ENCODE measurements at places on chromosomes 2 and 18.

- DNase-seq: no peak
Observed at GRCh38 chr2:64937687-64938491, 51.3 kb upstream of the SLC1A4 start.

DNA sequence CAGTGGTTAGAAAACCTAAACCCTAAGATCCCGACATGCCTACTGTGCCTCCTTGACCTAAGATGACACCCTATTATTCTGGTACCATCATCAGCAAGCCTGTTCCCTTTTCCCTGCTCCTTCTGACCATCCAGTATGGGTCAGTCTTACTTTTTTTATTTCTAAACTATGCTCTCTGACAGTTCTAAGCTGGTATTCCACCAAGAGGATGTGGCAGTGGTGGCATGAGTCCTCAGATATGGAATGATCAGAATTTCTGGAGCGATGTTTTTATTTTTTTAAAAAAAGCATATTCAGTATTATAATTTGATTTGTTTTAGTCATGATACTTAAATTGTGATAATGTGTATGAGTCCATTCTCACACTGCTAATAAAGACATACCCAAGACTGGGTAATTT lies 145.9 kb upstream of the LHCGR start:
- DNase-seq: no peak

- DNase-seq: no peak
Observed at GRCh38 chr2:174764280-174765255, at the start of gene CHRNA1. Gene CHRNA1 (minus strand): TSS chr2:174764472. CDS start chr2:174764394, 78 bp downstream.

DNA sequence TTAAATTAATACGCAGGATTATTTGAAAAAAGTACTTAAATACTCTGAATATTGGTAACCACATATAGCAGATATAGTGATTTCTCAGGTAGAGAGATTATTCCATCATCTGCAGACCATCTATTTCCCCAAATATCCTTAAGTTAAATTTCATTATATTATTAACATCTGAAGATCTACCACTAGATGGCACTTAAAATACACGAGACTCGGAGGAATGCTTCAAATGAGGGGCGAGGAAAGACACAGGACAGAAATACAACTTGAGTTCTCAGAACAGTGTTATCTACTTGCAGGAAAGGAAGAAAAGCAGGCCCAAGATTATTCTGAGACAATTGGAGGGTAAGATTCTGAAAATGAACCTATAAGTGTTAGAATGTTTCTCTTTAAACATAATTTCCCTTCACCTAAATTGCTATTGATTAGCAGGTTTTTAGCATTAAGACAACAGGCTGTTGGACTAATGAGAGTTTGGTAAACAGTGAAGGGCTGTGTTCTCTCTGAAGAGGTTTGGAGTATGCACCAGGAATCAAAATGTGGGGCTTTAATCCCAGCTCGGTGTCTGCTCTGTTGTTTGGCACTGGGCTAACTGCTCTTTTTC lies 76.9 kb upstream of the GCFC2 start:
- DNase-seq: peak; percentile 50

- no peak for DNase-seq
Observed at GRCh38 chr2:22600999-22601398, 784.0 kb upstream of the KLHL29 start.

DNA sequence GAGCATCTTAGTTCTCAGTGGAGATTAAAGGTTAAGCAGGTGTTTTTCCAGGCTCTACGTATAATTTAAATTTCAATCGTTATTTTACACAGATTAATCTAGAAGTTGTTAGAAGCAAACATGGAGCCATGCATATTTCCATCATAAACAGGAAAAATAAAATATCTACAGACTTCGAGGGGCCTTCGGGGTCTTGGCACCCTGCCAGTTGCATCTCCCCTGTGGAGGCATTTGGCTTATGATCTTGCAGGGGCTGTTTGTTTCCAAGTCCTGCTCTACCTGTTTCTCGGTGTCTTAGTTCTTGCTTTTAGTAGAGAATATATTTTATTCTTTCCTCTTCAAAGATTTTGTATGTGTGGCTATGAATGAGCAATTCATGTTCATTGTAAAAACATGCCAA lies 67.2 kb upstream of the FAM136A start:
- no peak for DNase-seq

GRCh38 chr2:6896930-6897759 lies 19.6 kb downstream of the RSAD2 start:
- DNase-seq: peak; percentile 6

DNA sequence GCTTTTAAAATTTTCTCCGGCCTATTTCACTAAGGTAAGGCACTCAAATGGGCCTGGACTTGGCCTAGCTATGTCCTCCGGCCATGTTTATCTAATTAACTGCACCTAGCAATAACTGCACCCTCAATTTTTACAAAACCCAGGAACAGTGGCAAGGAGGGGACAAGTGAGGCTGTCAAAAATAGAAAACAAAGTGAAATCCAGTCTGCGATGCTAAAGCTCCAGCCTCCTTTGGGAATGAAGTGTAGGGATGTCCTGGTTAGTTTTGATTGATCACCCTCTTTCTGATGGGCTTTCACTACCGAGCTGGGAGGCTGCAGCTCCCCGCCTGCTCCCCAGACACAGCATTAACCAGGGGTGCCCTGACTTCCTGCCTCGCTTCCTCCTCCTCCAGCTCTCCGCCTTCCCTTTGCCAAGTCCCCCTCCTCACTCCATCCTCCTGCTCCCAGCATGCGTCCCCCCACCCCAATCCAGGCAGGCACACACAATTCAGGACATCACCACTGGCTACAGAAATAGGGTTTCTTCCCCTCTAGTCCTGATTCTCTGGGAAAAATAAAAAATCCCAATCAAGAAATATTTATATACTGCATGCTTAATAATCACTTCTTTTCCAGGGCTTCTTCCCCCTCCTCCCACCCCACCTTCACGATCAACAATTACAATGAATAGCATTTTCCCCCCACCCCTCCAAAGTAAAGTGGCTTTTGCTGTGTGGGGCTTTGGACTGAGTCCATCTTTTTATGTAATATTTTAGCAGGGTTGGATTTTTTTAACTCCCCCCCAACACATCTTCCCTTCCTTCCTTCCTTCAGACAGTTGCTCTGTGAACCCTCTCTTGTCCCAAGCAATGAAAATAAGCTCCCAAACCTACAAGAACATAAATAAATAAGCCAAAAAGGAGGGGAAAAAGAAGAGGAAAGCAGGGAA lies 3.3 kb upstream of the POU3F3 start:
- no peak for DNase-seq

DNA sequence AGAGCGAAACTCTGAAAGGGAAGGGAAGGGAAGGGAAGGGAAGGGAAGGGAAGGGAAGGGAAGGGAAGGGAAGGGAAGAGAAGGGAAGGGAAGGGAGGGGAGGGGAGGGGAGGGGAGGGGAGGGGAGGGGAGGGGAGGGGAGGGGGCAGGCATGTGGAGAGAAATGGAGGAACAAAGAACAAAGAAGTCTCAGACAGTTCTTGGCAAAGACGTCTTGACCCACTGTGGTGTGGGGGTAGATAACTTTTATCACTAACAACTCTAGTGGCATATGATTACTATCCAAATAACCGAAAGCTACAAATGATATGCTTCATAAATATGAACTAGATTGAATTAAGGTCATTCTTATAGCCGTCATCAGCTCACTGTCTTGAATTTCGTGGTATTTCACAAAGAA lies 3.2 kb downstream of the UPP2 start:
- DNase-seq: no peak

DNA sequence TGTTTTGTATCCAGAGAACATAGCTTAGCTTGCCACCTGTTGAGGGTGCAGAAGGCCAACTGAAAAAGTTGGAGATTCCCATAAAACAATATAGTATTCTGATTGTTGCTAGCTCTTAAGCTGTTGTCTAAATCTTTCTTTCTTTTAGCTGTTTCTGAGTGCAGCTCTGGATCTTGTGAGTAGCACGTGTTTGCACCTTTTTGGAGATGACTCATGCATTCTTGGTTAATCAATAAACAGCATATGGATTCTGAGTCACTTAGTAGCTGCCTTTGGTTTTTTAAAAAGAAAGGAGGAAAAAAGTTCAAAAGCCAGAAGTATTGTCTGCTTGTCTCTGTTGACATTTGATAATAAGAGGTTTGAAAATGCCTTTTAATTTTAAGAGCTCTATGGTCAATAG lies 483.0 kb upstream of the FSIP2 start:
- no peak for DNase-seq

DNA sequence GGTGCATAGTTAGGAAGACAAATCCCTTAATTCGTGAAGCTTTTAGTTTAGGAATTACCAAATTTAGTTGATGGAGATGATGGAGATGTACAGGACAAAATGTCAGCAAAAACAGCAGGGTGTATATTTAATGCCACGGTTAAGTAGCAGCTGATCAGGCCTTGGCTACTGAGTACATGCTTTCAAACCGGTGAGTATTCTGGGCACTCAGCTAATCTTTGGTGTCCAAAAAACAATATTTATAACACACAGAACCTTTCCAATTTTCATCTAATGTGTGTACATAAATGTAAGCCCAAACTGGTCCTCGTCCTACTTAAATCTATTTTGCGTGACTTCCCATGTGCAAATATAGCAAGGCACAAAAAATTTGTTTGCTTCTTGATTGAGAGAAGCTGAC lies 703.4 kb upstream of the LINC00305 start:
- no peak for DNase-seq

DNA sequence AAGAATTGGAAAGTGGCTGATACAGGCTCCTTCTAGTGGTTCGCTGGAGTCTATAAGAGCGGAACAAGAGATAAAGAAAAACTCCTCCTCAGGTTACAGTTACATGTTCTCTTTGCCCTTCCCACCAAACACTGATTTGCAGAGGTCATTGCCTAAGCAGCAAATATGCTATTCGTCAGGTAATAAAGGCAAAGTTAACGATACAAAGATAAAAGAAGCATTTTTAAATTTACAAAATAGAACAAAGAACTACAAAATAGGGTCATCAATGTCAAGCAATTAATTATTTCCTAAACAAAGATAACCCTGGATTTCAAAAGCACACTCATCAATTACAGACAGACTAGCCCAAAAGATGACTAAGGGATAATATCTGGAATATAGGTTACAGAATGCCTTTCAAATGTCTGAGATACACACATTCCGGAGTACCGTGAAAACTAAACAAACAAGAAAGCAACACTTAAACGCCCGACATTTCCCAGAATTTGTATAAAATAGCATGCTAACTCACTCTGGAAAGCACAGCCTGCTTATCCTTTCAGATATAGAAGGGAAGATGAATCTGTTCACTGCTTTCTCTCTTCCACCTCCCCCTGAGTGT lies 186.4 kb downstream of the MREG start:
- DNase-seq: no peak

- no peak for DNase-seq
Observed at GRCh38 chr18:75128051-75128605, 80.8 kb downstream of the PTGR3 start.

DNA sequence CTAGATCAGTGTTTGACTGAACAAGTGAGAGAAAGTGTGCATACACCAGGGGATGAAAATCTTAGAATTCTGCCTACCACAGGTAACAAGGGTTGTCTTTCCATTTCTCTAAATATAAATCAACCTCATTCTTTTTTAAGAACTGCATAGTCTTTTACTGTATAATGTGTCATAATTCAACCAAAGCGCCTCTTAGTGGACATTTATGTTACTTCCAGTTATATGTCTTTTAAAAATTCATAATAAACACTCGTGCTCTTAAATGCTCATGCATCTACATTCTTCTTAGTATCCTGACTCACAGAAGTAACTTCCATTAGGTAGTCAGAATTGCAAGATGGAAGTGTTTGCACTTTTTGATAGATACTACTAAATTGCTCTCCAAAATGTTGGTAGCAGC lies 76.2 kb downstream of the CHRNA1 start:
- no peak for DNase-seq

GRCh38 chr2:105744091-105744908 lies 412 bp upstream of the NCK2 start:
- peak; percentile 29 for DNase-seq

DNA sequence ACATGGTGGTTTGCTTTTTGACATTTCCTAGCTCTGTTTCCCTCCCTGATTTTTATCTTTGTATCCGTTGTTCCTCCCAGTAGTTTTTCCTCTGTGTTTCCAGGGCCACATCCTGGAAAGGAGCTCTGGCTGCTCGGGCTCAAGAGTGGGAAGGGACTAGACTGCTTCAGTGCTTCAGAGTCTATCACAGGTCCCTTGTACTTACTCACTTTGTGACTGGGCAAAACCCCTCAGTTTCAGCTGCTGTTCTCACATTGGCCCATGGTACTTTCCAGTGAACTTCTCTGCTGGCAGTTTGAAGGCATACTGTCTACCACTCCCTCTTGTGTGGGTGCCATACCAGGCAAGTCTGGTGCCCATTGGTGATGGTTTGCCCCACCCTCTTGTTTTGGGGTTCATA lies 7.5 kb upstream of the STAMBP start:
- DNase-seq: no peak

DNA sequence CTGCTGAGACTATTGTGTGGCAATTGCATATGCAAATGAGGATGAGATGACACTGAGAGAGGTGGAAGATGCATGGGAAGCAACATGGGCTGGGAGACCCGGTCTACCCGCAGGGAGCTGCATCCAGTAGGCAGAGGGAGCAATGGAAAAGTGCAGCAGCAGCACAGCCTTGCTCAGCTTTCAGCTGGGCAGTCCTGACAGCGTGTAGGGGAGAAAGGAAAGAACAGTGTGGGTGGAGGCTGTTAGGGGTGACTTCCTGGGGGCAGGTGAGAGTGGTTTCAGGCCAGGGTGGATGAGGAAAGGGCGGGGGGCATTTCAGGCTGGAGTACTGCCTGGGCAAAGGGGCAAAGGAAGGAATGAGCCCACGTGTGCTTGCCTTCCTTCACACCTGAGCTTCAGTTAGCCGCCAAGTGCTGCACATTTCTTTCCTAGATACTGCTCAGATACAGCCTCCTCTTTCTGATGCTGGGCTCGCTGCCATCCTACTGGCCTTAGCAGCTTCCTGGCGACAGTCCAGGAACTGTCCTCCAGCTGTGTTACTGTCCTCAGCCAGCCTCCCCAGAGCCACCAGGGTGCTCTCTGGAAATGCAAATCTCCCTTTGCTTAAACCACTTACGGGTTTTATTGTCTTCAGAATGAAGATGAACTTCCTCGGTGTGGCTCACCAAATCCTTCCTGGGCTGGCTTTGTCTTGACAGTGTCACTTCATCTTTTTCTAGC lies 276.3 kb downstream of the TSN start:
- no peak for DNase-seq

- no peak for DNase-seq
Observed at GRCh38 chr18:13501891-13502290, 224.5 kb downstream of the FAM210A start.

DNA sequence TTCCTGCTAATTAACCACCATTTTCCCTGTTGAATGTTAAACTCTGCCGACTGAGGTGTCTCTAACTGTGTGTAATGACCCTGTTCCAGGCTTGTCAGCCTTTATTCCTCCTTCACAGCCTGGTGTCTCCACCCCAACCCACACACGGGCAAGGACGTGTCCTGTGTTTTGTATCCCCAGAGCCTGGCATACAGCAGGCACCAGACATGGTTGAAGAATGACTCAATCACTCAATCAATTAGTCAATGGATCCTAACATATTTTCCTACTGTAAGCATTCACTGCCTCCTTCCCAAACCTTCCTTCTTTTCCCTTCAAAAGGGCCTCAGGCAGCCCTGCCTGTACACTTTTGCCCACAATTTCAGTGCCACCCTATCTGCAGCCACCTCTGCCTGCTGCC lies 2.7 kb upstream of the TNS1 start:
- DNase-seq: no peak
